ENCODE measurements at places on chromosomes 5 and 9.

DNA sequence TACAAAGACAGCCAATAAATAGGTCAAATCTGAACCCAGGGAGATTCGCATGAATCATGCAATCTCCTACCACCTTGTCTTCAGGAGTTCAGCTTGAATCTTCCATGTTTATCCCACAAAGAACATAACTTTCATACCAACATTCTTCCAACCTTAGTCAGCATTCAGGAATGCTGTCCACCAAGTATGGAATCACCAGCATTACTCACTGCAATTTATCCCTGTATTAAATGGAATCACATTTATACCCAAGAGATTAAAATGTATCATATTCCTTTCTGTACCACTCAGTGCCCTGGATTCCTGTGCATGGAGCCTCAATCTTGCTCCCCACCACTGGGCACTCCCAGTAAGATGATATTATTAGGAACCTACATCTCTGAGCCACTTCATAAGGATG lies 162.6 kb downstream of the GLIS3 start:
- DNase-seq: peak; percentile 99

DNA sequence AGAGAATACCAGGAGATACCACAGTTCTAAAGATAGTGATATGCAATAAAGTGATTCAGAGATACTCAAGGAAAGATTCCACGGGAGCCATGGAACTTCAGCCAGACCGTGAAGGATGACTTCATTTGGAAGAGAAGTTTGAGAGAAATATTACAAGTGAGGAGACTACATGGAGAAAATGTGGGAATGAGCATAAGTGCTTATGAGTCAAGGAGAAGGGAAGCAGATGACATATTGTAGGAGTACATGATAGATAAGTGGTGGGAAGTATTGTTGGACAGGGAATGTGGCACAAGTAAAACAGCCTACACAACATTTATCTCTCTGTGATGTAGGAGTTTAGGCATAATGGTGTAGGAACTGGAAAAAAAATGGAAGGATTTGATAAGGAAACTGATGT lies 122.1 kb upstream of the FBXL17 start:
- no peak for DNase-seq

GRCh38 chr5:176570044-176570443 lies 20.9 kb downstream of the CDHR2 start:
- peak; percentile 7 for DNase-seq

GRCh38 chr5:135214897-135215616 lies 181.0 kb upstream of the PITX1 start:
- no peak for DNase-seq

- DNase-seq: no peak
These were observed 223.0 kb downstream of the PJA2 start for GRCh38 chr5:109186759-109187158.

DNA sequence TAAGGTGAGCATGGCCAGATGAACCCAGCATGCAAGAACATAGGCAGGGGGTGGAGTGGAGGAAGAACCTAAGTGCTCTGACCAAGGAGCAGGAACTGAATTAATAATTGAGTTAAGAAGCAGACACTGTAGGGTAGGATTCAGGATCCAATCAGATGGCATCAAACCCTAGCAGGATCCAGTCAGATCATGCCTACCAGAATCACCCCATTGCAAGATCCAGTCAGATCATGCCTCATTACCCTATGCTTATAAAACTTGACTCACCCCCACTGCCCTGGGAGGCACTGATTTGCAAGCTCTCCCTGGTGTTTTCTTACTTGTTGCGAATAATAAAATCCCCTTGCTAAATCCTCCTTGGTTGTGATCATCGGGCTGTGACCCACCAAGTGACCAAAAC lies 19.7 kb downstream of the TUSC1 start:
- DNase-seq: no peak

GRCh38 chr5:134997015-134997414 lies 29.3 kb downstream of the CATSPER3 start:
- no peak for DNase-seq

- DNase-seq: peak; percentile 87
These were observed 51.8 kb upstream of the TEX48 start for GRCh38 chr9:114733816-114734215.

GRCh38 chr9:122051351-122052321 lies 41.5 kb downstream of the TTLL11 start:
- peak; percentile 70 for DNase-seq

- DNase-seq: no peak
These were observed 12.1 kb downstream of the FEM1C start for GRCh38 chr5:115532517-115532916.

DNA sequence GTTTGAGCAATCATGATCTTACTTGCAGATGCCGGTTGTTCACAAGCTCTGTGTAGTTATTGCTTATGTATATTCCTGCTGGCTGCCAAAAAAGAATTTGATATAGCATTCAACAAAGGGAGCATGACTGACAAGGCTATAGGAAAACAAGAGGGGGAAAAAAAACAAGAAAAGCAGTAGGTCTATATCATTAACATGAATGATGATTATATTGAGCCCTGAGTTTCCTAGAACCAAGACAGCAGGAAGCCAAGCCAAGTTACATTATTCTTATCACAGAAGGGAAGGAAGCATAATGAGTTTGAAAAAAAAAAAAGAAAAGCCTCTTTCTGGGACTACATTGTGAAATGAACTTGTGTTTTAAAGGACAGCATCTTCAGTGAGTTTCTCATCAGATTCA lies 41.0 kb downstream of the TSTD2 start:
- no peak for DNase-seq

- DNase-seq: no peak
These were observed 2.8 kb downstream of the LCN15 start for GRCh38 chr9:136761545-136761981.

- DNase-seq: no peak
These were observed 321.3 kb downstream of the EPB41L4A start for GRCh38 chr5:112097768-112098167.

DNA sequence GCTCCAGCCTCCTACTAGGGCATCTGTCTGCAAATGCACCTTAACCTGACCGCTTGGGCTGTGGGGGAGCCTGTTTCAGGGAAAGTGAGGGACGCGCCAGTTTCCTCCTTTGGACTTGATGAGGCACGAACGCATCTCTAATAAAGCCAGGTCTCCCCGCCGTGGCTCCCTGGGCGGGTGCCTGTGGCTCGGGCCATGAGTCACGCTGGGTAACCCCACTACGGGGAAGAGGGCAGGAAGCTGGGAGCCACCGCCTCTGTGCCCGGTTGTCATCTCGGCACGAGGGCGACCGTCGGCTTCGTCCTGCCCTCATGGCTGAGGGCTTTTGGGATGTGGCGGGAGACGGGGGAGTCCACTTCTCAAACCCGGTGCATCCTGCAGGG lies 12.1 kb downstream of the NOTCH1 start:
- no peak for DNase-seq

- no peak for DNase-seq
These were observed 33.0 kb upstream of the MAP1B start for GRCh38 chr5:72074251-72074650.

DNA sequence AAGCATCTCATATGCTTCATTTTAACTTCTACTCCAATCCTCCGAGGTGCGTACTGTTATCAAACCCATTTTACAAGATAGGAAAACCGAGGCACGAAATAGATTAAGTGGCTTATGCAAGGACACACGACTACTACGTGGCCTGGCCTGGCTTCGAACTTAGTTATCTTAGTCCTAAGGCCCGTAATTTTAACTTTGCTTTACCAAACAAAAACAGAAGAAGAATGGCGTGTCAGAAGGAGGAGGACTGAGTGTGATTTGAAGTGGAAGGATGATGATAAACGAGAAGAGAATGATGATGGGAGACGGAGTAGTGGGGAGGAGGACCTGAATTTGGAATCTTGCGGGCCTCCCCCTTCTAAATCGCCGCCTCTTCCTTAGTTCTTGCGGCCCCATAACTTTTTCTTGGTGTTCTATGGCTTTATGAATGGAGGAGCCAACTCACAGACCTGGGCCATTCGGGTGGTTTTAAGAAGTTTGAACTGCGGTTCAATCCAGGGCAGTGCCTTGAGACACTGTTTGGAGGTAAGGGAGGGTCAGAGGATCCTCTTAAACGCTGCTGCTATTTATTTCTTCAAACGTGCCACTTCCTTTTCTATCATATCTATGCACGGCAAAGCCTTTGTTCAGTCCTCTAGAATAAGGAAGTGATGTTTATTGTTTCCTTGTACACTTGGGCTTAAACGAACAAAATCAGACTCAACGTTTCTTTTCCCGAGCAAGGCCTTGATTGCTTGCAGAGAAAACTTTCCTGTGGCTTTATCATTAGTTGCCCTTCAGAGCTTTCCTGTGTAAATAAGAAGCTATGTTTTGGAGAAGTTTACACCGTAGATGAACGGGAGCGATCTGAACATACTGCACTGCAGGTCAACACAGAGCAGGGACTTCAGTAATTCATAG lies 795 bp downstream of the CNOT8 start:
- DNase-seq: no peak

DNA sequence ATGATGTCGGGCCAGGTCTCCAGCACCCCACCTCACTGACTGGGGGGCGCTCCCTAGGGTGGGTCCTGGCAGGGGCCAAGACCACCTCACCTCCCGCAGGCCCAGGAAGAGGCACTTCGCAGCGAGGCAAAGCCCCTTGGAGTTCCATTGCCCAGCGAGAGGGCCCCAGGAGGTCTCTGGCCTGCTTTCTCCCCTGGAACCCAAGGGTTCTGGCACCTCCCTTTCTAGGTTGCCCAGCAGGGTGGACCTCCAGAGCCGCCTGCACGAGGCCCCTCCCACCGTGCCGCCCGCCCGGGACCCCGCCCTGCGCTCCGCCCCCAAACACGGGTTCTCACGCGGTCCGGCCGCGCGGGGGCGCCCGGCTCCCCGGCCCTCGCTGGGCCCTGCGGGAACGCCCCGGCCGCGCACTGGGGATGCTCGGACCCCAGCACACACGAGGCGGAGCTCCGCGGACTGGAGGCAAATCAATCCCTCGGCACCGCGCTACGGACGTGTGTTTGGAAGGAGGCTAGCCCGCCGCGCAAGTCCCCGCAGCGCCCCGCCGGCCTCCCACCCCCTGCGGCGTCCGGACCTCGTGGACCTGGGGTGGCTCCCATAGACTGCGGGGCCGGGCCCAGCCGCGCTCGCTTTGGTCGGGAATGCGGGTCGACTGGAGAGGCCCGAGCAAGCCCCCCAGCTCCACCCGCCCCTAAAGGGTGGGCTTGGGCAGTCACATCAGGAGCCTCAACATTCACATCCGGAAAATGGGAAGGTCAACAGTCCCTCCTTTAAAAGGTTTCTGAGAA lies 99.5 kb upstream of the LMX1B start:
- no peak for DNase-seq

GRCh38 chr5:96721351-96721977 lies 59.3 kb downstream of the CAST start:
- no peak for DNase-seq

All from astrocyte (in vitro differentiated cells and primary cell).